ENCODE measurements at places on chromosomes 1 and 21.

GRCh38 chr1:220013497-220013896 is 32.8 kb downstream of the EPRS1 start:
- DNase-seq = no peak

DNA sequence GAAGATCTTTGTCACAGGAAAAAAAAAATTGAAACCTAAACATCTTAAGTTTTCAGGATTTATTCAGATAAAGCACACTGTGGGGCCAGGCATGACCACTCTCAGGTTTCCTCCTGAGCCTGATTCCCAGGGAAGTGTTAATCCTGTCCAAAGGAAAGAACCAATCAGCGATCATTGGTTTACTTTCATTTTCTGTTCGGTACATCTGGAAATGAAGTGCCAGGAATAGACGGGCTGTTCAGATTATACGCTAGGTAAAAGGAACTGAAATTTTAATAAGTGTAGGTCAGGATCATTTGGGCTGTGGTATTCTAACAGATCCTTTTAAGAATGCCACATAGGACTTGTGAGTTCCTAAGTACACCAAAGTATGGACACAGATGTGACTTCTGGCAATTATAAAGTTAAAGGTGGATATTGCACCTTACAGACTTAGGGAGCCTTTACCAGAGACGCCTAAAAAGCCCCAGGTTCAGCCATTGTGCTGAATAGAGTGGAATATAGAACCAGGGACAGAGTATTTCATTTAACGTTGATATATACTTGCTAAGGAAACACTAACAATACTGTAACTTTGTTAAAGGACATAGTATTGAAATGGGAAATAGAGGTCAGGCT is 9.3 kb upstream of the CACYBP start:
- DNase-seq = no peak

DNA sequence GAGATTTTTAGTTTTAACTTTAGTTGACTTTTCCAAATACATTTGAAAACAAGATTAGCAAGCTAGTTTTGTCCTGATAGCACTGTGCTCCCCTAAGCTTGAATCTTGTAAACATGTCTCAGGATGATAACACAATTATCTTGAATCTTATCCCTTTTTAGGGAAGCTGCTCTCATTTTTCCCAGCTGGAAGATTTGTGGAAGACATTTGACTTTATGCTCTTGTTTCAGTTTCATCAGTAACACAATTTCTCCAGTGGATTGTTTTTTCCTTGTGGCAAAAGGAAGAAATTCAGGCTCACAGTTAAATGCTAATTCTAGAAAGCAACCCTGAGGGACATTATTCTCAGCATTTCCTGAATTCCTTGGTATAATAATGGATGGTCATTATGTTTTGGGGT is 88.8 kb downstream of the CDC7 start:
- DNase-seq = no peak

DNA sequence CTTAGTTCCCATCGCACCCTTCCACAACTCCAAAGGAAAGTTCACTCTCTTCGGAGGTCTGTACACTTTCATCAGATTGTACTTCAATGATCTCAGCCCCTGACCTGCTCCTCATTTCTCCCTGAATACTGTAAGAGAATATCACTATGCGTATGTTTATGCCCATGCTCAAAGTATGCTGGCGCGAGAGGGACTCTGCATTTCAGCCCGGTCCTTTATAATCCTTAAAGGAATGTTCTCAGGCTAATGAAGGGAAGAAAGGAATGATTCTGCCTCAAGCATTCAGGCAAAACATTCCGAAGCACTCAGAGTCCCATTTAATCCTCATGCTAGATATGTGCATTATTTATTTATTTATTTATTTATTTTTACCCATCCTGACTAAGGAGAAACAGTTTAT is 76.8 kb downstream of the PLD5 start:
- DNase-seq = no peak

- no peak for DNase-seq
Measured at GRCh38 chr1:118937413-118938072, 50.6 kb downstream of the TBX15 start.

DNA sequence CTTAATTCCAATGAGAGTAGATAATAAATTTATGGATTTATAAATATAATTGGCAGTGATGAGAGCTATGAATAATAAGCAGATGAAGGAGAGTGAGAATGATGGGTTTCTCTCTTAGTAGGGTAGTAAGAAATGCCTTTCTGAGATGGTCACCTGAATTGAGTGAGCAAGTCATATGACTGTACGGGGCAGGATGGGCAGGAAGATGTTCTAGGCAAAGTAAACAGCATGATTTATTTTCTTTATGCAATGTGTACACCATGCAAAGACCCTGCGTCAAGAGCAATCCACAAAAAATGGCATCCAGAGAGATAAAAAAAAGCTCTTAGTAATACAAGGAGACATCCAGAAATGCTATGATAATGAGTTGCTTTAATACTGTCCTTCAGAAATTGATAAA is 409.9 kb downstream of the HLX start:
- no peak for DNase-seq

DNA sequence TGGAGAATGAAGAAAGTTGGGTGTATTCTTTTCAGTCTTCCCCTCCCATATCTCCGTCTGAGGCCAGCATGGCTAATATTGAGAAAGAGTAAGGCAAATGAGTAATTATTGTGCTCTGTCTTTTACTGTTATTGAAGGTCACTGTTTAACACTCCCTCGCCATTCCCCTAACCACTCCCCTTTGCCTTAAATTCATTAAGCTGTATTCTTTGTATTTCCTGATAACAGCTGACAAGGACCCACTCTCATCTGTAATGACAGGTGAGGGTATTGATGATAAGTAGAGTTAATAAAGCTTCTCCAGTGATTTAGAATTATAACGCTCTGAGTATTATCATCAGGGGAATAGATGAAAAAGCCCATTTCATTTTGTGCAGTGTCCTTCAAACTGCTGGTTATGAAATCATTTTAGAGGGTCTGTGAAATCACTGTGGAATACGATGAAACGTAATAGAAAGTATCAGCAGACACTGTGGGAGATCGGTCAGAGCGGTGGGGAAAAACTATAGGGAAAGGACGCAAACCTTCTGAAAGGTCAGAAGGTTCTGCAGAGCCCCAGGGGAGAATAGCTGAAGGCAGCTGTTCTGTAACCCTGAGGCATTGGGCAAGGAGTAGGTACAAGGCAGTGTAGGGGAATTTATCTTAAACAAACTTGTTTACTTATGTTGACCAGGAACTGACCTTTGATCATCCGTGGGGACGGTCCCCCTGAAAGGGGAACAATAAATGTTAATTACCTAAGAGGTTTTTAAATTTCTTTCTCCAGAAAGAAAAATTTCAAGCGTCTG is 46.3 kb upstream of the CACYBP start:
- DNase-seq = no peak

GRCh38 chr1:115365738-115366137 is 27.7 kb upstream of the NGF start:
- no peak for DNase-seq

- no peak for DNase-seq
Measured at GRCh38 chr1:64173336-64173940, 30.0 kb upstream of the UBE2U start.
